Pericardium fibroblast (primary cell): ENCODE measurements at places on chromosomes 12 and 14. TPM values are rescaled to one million over a fixed set of nuclear protein-coding genes. Genes with fewer than 3 reads are reported as not detected.

The PRICKLE1 gene
- total RNA-seq, result 10.4 and 13.1 TPM in 2 replicates

The LTB4R gene
- 2.1 and 4.5 TPM in 2 replicates for total RNA-seq

The CCND2 gene
- 23.9 and 92.3 TPM in 2 replicates for total RNA-seq

The KRT73 gene
- total RNA-seq, result not detected in 2 replicates

The DNAH10 gene
- 0.17 and 0.35 TPM in 2 replicates for total RNA-seq

The NACA gene
- total RNA-seq, result 1,349 and 1,953 TPM in 2 replicates

The MARCHF9 gene
- 1.8 and 3.6 TPM in 2 replicates for total RNA-seq

The MYF6 gene
- not detected in 2 replicates for total RNA-seq

The GLIPR1L1 gene
- not detected in 2 replicates for total RNA-seq

The PAX9 gene
- 2.0 TPM in 1 of 2 replicates, not detected in the other for total RNA-seq

The B4GALNT3 gene
- under 0.01 TPM in 1 of 2 replicates, not detected in the other for total RNA-seq

The INF2 gene
- 31.7 and 67.9 TPM in 2 replicates for total RNA-seq

The RNASE4 gene
- total RNA-seq, result 56.5 and 57.9 TPM in 2 replicates

The IFNG-AS1 gene
- not detected in 2 replicates for total RNA-seq

The TEX52 gene
- not detected in 2 replicates for total RNA-seq

The PLXNC1 gene
- 6.6 and 9.8 TPM in 2 replicates for total RNA-seq

The FITM1 gene
- 0.09 TPM in 1 of 2 replicates, not detected in the other for total RNA-seq

The ETFRF1 gene
- 22.2 and 26.6 TPM in 2 replicates for total RNA-seq

The TSPAN8 gene
- total RNA-seq, result 3.4 TPM in 1 of 2 replicates, not detected in the other

The KRT81 gene
- not detected in 2 replicates for total RNA-seq

The CCDC197 gene
- total RNA-seq, result not detected in 2 replicates

The SYCP3 gene
- total RNA-seq, result not detected in 2 replicates

The TAS2R42 gene
- total RNA-seq, result not detected in 2 replicates

The GZMH gene
- total RNA-seq, result not detected in 2 replicates

The ENDOU gene
- total RNA-seq, result not detected in 2 replicates

The ACTR10 gene
- total RNA-seq, result 54.6 and 55.3 TPM in 2 replicates

The TAS2R19 gene
- 0.17 and 0.35 TPM in 2 replicates for total RNA-seq

The MIP gene
- not detected in 2 replicates for total RNA-seq

The RAN gene
- total RNA-seq, result 259 and 389 TPM in 2 replicates

The VDR gene
- 6.4 and 9.1 TPM in 2 replicates for total RNA-seq

The PTHLH gene
- 0.35 and 0.60 TPM in 2 replicates for total RNA-seq

The TMEM132D gene
- not detected in 2 replicates for total RNA-seq

The SERPINA5 gene
- 0.47 TPM in 1 of 2 replicates, not detected in the other for total RNA-seq

The SPTLC2 gene
- 13.1 and 15.3 TPM in 2 replicates for total RNA-seq

The CCDC196 gene
- total RNA-seq, result not detected in 2 replicates
